ENCODE measurements at places on chromosomes 16 and 17.

DNA sequence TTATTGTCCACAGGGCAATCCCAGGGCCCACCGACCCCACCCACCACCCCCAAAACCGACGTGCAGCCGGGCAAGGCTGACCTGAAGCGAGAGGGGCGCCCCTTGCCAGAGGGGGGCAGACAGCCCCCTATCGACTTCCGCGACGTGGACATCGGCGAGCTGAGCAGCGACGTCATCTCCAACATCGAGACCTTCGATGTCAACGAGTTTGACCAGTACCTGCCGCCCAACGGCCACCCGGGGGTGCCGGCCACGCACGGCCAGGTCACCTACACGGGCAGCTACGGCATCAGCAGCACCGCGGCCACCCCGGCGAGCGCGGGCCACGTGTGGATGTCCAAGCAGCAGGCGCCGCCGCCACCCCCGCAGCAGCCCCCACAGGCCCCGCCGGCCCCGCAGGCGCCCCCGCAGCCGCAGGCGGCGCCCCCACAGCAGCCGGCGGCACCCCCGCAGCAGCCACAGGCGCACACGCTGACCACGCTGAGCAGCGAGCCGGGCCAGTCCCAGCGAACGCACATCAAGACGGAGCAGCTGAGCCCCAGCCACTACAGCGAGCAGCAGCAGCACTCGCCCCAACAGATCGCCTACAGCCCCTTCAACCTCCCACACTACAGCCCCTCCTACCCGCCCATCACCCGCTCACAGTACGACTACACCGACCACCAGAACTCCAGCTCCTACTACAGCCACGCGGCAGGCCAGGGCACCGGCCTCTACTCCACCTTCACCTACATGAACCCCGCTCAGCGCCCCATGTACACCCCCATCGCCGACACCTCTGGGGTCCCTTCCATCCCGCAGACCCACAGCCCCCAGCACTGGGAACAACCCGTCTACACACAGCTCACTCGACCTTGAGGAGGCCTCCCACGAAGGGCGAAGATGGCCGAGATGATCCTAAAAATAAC, 3.0 kb downstream of the SOX9 start:
- no peak for DNase-seq

DNA sequence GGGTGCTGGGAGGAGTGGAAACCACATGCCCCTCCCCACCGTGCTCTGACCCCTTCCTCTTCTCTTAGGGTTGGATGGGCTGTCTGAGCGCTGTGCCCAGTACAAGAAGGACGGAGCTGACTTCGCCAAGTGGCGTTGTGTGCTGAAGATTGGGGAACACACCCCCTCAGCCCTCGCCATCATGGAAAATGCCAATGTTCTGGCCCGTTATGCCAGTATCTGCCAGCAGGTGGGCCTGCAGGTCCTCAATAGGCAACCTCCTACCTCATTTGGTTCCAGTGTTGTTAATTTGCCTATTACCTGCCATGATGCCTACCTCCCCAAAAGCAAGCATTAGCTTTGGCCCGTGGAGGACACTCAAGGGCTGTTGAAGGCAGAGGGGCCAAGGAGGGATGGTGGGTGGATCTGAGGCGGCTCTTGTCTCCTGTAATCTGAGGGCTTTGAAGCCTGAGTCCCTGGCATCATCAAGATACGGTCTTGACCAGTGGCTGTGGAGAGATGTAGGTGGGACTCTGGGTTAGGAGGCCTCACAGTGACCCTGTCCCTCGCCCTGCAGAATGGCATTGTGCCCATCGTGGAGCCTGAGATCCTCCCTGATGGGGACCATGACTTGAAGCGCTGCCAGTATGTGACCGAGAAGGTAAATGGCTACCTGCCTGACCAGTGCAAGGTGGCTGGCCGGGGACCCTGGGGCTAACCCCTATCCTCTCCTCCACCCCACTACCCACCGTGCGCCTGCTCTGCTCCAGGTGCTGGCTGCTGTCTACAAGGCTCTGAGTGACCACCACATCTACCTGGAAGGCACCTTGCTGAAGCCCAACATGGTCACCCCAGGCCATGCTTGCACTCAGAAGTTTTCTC, 3.4 kb downstream of the ALDOA start:
- peak; percentile 33 for DNase-seq

DNA sequence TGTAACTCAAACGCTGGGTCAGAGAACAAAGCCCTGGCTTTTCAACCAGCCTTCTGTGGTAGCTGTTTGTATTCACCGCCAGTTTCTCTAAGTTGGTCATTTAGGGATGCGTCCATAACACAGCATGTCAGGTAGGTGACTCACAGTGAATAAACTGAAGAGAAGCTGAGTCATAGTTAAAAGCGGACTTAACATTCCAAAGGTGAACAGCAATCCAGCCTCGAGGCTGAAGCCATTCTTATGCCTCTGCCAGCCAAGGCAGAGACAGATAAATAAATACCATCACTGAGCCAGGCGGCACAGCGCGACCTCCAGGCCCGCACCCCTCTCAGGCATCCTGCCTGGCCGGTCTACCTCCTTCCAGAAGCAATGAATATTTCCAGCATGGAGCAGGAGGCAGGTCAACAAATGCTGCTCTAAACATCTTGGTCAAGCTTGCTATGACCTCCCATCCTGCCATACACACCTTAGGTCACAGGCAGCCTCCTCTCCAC, 12.4 kb upstream of the CACNG4 start:
- DNase-seq, result no peak

DNA sequence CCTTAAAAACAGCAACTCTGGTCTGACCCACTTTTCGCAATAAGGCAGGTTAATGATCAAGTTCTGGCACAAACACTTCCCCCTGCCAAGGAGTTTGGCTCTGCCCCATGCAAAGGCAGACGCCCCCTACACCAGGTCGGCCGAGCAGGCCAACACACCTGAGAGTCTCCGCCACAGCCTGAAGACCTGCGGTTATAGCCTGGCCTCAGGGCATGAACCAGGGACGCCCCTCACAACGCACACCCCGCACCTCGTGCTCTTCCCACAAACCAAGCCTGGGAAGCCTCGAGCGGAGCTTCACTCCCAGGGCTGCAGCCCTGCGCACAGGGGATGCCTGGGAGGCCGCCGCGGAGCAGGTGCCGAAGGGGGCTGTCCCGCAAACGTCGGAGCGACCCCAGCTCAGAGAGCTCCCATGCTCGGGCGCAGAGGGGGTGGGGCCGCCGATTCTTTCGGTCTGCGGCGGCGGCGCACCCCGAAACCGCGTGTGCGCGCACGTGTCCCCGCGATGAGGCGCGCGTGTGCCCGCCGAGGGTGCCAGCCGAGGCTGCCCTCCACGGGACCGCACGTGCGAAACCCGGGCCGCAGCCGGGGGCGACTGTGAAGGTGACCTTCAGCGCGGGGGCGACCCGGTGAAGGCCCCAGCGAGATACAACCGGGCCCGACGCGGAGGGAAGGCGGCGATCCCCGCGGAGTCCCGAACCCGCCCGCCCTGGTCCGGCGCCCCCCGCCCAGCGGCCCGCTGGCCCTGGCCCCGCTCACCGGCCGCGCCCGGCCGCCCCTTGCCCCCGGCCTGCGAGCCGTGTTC, 559 bp downstream of the CLUH start:
- no peak for DNase-seq

GRCh38 chr17:45394564-45394912, 38.1 kb downstream of the ARHGAP27 start:
- no peak for DNase-seq

DNA sequence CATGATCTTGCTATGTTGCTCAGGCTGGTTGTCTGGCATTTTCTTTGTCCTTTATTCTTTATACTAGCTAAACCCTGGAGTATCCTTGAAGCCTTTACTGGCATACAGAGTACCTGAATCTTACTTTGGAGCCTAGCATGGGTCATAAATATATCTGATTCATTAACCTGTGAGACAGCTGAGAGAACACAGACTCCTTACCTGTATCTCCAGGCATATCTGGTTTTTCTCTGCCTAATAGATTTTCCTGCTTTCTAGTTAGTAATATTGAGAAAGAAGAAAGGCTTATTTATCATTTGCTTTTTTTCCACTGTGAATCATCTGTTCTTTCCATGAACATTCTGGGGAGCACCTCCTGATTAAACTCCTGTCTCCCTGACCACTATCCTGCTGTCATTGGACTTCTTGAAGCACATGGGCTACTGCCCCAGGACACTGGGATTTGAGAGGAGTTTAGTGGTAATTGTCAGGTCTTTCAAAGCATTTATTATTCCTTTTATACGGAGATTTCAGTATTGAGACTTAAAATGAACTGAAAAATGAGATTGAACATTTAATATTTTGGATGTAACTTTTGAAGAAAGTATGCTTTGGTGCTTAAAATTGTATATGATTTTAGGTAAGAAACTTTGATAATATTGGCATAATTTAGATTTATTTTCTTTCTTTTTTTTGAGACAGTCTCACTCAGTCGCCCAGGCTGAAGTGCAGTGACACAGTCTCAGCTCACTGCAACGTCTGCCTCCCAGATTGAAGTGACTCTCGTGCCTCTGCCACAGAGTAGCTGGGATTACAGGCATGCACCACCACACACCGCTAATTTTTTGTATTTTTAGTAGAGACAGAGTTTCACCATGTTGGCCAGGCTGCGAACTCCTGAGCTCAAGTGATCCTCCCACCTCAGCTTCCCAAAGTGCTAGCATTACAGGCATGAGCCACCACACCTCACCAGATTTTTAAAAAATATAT, 8.6 kb downstream of the PDP2 start:
- no peak for DNase-seq

DNA sequence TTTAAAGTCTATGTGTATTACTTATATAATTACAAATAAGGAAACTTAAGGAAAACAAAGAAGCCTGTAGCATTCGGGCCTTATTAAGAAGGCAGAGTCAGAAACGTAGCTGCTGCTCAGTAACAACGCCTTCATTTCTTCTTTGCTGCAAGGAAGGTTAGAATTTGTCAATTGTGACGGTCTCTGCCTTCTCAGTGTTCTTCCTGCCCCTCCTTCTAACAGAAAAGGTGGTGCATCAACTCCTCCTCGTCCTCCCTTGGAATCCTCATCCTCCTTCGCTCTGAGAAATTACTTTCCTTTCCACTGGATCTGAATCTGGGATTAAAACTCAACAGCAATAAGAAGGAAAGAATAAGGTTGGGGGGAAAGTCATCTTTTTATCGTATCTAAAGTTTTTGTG, 63.0 kb downstream of the VPS53 start:
- no peak for DNase-seq

- DNase-seq, result no peak
Observed at GRCh38 chr16:12661656-12662172, 142.0 kb downstream of the CPPED1 start.

GRCh38 chr17:50087912-50088405, 7.2 kb upstream of the PDK2 start:
- no peak for DNase-seq

DNA sequence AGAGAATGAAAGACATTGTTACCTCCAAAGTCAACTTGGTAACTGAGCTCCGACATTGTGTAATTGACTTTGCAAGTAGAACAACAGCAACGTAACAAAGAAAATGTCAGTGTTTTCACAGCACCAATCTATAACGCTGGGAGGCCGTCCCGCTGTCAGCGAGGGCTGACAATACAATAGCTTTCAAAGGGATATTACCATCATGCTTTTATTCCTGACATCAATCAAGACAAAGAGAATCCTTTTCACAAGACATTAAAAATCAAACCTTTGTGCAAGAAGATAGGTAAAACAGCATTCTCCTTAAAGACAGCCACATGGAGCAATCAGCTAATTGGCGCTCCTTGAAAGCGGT, 6.2 kb downstream of the ZNF423 start:
- DNase-seq, result no peak

DNA sequence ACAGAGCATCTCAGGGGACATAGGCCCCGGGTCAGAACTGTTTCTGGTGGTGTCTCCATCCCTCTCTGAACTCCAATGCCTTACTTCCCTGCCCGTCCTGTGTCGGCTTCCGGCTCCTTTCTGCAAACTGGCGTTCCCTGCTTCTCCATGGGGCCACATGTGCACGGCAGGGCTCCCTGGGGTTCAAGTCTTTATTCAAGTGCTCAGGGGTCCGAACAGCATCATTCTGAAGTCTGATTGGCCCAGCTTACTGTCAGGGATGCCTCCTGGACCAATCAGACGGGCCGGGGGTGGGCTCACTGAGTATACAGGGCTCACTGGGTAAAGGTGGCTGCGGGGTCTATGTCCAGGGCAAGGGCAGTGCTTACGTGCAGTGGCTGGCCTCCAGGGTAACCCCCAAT, 17.1 kb downstream of the C16orf82 start:
- no peak for DNase-seq

DNA sequence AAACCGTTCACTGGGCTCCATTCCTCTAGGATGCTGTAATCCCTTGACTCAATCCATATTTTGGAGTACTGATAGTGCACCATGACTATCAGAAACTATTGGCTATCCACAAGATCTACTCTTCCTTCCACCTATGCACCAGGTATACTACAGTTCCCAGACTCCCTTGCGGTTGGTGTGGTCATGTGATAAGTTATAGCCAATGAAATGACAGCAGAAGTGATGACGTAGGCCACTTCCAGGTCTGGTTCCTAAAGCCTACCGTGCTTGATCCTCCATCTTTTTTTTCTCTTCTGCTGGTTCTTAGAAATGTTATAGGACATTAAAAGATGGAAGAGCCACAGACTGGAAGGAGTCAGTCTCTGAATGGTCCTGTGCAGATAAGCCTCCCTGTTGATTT, 278.8 kb upstream of the C16orf82 start:
- DNase-seq, result no peak

DNA sequence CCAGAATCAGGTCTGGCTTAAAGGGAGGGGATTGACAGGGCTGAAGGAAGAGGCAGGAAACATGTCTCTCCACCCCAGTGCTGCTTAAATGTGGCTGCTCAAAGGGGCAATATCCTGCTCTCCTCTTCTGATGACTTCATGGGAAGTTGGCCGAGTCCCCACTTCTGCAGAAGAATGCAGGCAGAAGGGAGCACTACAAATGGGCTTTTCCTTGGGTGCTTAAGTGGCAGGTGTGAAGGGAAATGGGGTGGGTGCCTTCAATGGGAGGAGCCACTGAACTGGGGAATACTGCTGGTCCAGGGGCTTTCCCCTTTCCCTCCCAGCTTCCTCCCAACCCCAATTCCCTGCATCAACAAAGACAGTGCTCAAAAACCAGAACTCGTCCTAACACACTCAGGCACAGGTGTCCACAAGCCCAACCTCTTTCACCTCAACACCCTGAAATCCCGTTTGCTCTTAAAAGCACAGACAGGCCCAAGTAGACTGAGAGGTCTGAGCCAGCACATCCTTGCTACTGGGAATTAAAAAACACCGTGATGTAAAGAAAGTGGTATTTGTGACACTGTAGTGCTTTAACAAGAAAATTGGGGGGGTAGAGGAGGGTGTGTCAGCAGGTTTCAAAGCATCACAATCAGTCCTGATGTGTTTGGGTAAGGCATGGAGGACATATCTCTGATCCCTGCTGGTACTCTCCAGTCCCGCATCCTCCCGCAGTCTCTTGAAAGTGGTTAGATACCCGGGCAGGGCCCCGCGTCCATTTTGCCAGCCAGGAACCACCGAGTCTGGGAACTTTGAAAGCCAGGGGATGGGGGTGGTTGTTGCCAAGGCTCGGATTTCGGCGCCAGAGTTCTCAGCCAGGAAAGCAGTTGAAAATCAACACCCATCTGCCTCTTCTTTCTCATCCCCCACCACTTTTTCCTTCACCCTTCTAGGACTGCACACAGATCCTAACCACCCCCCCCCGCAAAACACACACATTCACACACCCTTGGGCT, 1.6 kb downstream of the CA10 start:
- no peak for DNase-seq

All from activated CD4-positive, alpha-beta T cell treated with anti-CD3 and anti-CD28 coated beads, Interleukin-2, amount 50 U/mL, for 24 hours (primary cell).